A549 treated with AZD2906 at 1 μM for 4 hours (cell line): ENCODE measurements at places on chromosomes 12 and 14. TPM values are rescaled to one million over a fixed set of nuclear protein-coding genes. Genes with fewer than 3 reads are reported as not detected.

Gene ANO2
- total RNA-seq, result 0.07 to 0.21 TPM (median 0.15 TPM) in 5 replicates

Gene ALKBH1
- 14.2 to 16.3 TPM (median 15.9 TPM) in 5 replicates for total RNA-seq

Gene MSRB3
- 20.4 to 22.6 TPM (median 22.4 TPM) in 5 replicates for total RNA-seq

Gene DERA
- 40.3 to 60.9 TPM (median 41.4 TPM) in 5 replicates for total RNA-seq

Gene LRRC43
- total RNA-seq, result 0.10 to 0.25 TPM (median 0.17 TPM) in 4 of 5 replicates, not detected in the other

Gene SLC5A8
- total RNA-seq, result not detected in 5 replicates

Gene PACS2
- 20.0 to 30.1 TPM (median 25.9 TPM) in 5 replicates for total RNA-seq

Gene BEST3
- total RNA-seq, result 0.82 to 1.7 TPM (median 1.2 TPM) in 5 replicates

Gene POP5
- 47.9 to 53.2 TPM (median 49.9 TPM) in 5 replicates for total RNA-seq

Gene PLEK2
- total RNA-seq, result 16.7 to 18.8 TPM (median 17.4 TPM) in 5 replicates

Gene RAD9B
- 0.22 to 0.32 TPM (median 0.26 TPM) in 5 replicates for total RNA-seq

Gene GALNT9
- 2.8 to 5.5 TPM (median 4.2 TPM) in 5 replicates for total RNA-seq

Gene PPM1H
- total RNA-seq, result 6.2 to 9.5 TPM (median 6.7 TPM) in 5 replicates

Gene LUM
- total RNA-seq, result 0.08 to 0.49 TPM (median 0.30 TPM) in 5 replicates

Gene DIO3
- 0.03 to 0.07 TPM (median 0.06 TPM) in 4 of 5 replicates, not detected in the other for total RNA-seq
